ENCODE measurements at places on chromosomes 6 and 20. TPM values are rescaled to one million over a fixed set of nuclear protein-coding genes. Genes with fewer than 3 reads are reported as not detected.

The NT5E gene
- total RNA-seq: 258 TPM

The ID4 gene
- 0.20 TPM for total RNA-seq

The COL21A1 gene
- total RNA-seq: 0.13 TPM

The SSTR4 gene
- not detected for total RNA-seq

The PRSS16 gene
- total RNA-seq: not detected

The VARS2 gene
- 19.5 TPM for total RNA-seq

The ID1 gene
- total RNA-seq: 965 TPM

All from mammary microvascular endothelial cell (primary cell).